Stimulated activated CD4-positive, alpha-beta T cell treated with anti-CD3 and anti-CD28 coated beads, Interleukin-4, amount 100 ng/mL, for 1 hour (primary cell): ENCODE measurements at places on chromosomes 5 and 9.

GRCh38 chr5:76851728-76852369 is 2.0 kb downstream of the S100Z start:
- no peak for DNase-seq

- DNase-seq = no peak
These were observed 110.0 kb upstream of the TUT7 start for GRCh38 chr9:86464242-86464641.

- no peak for DNase-seq
These were observed 273.2 kb upstream of the PRDM9 start for GRCh38 chr5:23234197-23234596.

DNA sequence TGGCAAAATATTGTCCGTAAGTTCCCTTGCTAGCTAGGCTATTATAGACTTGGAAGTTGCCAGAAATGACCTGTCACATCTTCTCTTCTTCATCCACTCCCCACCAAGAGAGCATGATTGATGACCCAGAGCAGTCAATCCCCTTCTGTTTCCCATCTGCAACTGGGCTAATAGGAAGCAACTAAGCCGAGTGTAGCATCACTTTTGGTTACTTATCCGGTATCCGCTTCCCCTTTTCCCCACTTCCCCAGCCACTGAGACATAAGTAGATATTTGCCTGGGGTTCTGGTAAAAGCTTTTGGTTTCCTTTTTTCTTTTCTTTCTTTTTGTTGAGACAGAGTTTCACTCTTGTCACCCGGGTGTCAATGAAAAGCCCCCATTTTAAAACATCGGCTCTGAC is 29.4 kb upstream of the LIFR start:
- no peak for DNase-seq

DNA sequence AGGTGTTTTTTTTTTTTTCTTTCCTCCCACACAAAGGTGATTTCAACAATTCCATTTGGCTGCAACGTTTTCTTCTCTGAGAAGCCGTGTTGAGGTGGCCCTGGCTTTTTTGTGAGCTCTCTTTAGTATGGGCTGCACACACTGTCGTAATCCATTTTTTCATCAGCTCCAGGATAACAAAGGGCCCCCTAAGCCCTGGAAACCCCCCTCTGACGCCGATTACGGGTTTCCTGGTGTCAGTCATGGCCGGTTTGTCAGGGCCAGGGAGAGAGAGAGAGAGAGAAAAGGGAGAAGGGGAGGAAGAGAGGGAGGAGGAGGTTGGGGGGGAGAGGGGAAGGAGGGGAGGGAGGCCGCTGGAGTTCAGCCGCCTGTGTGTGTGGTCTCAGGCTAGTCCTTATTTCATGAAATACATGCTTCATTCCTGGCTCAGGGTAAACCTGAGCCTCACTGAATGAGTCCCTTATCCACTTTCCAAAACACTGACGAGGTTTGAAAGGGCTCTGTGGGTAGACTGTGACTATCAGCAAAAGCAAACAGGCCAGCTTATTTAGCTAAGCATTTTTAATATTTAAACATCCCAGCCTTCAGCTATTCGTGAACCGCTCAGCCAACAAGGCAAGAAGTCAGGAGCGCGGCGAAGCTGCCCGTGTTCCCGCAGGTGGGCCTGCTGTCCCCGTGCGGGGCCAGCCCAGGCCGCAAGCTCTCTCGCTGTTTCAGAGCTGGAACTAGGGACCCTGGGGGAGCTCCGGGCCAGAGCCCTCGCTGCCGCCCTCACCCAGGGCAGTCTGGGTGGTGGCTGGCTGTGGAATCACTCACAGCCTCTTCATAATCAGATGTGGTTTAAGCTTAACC is 172.8 kb downstream of the ERCC6L2 start:
- peak; percentile 13 for DNase-seq

DNA sequence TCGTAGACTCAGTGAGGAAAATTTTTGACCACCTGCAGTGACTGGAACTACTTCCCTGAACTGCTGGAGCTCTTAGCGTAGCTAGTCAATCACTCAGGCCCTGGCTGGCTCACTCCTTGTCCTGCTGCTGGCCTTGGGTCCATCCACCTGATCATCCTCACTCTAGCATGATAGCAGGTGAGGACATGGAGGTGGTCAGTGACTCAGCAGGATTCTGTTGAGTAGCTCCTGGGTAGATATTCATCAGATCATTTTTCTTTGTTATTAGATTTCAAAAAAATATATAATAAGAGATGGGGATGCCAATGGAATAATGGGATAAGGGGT is 25.0 kb upstream of the SEMA4D start:
- no peak for DNase-seq

DNA sequence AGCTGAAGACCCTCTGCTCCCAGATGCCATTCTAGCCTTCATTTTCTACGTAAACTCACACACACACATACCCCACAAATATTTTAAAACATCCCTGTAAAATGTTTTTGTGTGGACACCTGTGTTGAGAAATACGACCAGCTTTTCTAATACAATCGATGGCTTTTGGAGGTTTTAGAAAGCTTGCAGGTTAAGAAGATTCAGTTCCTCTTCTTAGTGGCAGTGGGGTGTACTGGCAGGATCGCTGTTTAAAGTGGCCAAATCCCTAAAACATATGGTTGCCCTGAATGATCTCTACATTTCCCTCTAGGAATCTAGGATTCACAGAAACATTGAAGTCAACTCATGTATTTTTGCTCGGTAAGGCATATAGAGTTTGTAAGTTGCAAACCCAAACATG is 236.3 kb downstream of the NSG2 start:
- no peak for DNase-seq

GRCh38 chr9:122800066-122801060 is at the start of gene OR1K1:
Gene OR1K1, plus strand, starts transcription at chr9:122800123. Its CDS starts 0 bp downstream, at chr9:122800123.
- DNase-seq = no peak

DNA sequence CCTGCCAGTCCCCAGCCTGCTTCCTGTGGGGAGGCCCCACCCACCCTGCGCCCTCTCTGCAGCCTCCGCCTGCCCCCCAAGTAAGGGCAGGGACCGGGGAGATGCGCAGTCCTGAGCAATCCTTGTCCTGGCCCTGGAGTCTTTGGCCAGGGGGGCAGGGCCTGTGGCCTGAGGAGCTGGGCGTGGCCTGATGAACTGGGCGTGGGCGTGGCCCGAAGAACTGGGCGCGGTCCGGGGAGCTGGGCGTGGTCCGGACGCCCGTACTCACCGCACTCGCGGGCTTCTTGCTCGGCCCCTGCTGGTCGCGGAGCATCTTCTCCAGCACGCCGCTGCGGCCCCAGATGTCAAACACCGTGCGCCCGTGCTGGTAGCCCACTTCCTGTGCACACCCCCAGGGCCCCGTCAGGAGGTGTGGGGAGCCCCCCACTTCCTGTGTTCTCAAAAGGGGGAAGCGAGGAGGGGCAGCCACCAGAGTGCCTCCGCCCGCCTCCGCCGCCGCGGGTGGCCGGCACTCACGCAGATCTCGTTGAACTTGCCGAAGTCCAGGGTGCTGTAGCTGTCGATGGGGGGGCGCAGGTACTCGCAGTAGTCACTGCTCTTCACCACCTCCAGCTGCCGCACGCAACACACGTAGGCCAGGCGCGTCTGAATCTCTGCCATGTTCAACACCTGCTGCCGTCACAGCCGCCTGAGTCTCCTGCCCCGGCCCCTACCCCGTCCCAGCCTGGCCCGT is 2.7 kb upstream of the NSMF start:
- peak; percentile 64 for DNase-seq

DNA sequence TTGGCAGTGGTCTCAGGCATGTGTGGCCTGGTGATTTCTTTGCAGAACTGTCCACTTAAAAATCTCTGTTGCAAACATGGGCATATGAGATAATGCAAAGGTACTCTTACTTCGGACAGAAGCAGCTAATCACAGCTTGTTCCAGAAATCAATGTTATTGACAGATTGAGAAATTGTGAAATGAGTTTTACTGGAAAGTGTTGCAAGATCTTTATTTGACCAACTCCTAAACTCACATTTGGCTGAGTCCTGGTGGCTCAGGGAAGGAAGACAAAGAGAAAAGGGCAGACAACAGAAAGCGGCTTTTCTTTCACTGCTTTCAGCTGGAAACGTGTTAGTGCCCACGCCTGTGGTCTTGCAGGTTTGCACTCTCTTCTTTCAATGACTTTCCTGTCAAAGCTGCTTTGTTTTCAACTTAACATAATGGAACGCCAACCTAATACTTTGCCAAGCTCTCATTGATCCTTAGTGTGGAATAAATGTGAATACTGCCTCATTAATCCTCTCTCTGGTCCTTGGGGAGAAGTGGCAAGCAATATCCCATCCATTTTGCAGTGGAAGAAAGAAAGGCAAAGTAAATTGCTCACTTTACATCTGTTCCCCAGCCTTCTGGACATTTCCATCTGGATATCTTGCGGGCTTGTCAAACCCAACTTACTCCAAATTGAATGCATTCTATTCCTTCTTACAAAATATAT is 586.4 kb downstream of the LRRC70 start:
- no peak for DNase-seq

GRCh38 chr9:20355022-20355421 is 267.3 kb downstream of the MLLT3 start:
- DNase-seq = no peak

DNA sequence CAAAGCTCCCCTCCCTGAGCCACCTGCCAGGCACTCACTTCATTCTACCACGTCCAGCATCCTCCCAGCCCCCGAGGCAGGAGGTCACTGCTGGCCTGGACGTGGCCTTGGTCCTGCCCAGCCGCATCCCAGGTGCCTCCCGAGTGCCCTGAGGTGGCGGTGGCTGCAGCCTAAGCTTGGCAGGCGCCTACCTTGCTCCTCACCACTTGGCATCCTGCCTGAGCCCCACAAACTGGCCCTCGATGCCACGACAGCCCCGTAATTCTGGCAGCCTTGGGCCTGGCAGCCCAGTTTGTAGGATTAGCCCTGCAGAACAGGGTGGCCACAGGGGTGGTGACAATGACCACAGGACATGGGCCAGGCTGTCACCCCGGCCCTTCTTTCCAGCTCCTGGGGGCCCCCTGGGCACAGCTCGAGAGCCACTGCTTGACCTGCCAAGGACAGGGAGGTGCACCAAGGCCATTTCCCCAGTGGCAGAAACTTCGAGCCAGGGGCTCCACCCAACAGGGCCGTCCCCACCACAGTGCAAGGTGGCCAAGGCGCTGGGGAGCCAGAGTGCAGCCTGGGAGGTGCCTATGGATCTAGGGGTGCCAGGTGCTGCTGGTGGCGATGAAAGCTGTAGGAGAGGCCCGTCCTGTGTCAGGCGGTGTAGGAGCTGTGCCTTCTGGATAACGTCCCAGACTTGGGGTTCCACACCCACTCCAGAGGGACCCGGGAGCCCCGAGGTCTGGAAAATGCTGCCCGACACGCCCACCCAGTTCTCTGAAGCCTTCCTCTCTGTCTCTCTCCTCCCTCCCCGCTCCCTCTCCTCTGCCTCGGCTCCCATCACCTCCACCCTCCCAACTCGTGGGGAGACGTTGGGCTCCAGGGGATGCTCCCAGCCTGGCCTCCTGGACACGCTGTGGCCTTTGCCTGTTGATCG is 18.4 kb downstream of the NKD2 start:
- DNase-seq = no peak

- no peak for DNase-seq
These were observed 117.6 kb downstream of the SEMA5A start for GRCh38 chr5:9428272-9428671.

DNA sequence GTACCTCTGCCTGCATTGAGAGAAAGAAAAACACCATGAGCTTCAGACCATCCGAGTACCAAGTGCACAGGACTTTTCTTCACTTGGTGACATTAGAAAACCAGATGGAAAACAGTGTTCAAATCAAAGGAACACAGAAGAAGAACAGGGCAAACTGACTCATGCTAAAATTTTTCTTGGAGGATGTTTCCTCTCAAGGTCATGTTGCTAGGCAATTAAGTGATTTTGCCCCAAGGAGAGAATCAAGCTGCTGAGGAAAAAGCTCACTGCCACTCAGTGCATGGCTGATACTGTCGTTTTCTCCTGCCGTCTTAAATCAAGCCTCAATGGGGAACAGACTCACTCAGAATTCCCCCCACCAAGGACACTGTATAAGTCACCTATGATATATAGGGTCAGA is 57.9 kb upstream of the SIMC1 start:
- no peak for DNase-seq

DNA sequence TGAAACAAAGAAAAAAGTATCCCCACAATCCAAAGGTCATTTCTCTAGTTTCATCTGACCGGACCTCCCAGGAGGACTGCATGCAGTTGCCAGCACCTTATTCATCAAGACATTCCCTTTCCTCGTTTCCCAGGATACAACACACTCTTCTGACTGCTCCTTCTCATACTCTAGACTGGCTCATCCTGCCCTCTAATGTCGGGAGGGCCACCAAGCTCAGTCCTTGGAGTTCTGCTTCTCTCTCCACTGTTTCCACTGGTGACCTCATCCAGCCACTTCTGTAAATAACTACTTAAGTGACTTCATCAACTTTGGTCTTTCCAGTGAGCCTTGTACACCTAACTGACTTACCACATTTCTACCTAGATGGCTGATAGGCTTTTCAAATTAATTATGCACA is 179.1 kb downstream of the EPB41L4A start:
- no peak for DNase-seq

GRCh38 chr9:87327575-87328125 is 170.0 kb upstream of the DAPK1 start:
- no peak for DNase-seq

DNA sequence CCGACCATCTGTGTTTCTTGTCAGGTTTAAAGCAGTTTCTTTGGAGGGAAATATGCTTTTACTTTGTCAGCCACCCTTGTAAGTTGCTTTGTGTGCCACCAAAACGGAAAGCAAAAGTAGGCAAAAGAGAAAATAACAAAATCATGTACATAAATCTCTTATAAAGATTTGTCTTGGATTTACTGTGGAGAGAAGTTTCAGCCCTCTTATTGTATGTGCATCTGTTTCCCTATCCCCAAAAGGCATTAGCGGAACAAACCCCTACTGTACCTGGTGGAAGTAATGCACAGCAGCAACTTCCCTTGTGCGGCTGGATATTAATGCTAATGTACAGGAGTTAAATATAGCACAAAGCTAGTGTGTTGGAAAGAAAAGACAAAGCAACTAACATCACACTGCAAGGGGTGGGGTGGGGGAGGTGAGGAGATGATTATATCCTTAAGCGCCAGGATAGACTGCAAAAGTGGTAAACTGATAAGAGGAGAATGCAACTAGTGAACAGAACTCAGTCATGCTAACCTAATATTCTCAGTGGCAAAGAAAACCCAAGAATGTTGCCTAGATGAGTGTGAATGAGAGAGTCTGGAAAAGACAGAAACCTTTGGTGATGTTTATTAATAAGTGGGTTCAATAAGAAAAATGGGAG is 396.5 kb upstream of the MEF2C start:
- DNase-seq = no peak
